ENCODE measurements at places on chromosomes 13 and 19.
A peak's percentile ranks its signal among the peaks of the same experiment; 100 is the strongest.

GRCh38 chr13:42040730-42041010 lies 7.8 kb upstream of the DGKH start:
- DNase-seq = no peak

- DNase-seq = no peak
Measured at GRCh38 chr13:78227709-78228108, 309.1 kb upstream of the EDNRB start.

DNA sequence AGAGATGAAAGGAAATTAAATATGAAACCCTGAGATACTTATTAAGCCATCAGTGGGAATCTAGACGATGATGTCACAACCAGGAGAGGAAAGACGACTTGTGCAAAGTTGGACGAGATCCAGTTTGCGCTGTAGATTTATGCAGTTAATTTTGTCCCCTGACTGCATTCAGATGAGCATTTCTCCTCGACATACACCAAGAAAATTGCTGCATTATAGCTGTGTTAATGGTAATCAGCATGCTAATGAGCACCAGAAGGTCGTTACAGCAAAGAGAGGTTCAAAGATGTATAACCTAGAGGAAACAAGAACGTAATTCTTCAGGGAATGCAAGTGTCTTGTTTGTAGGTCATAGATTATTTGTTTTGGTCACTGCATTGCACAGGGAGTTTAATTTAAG lies 371.7 kb downstream of the RBM26 start:
- DNase-seq = no peak

DNA sequence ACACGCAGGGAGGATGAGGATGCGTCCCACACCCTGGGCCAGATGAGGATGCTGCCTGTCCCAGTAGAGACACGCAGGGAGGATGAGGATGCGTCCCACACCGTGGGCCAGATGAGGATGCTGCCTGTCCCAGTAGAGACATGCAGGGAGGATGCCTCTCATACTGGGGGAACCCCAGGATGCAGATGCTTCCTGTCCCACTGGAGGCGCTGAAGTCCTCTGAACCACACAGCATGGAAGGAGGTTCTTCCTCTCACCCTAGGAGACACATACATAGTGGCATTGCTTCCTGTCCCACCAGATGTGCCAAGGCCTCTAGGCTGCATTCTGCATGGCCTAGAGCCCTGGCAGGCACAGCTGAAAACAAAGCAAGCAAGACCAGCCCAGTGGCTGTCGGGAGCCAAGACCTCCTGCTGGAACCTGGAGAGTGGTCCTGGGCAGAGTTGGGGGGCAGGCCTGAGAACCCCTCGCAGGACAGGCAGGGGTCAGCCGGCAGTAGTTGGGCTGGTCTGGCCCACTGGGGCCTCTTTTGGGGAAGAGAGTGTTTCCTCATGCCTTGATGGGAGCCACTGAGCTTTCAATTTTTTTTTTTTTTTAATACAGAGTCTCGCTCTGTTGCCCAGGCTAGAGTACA lies 4.3 kb downstream of the HPN start:
- peak; percentile 84 for DNase-seq

DNA sequence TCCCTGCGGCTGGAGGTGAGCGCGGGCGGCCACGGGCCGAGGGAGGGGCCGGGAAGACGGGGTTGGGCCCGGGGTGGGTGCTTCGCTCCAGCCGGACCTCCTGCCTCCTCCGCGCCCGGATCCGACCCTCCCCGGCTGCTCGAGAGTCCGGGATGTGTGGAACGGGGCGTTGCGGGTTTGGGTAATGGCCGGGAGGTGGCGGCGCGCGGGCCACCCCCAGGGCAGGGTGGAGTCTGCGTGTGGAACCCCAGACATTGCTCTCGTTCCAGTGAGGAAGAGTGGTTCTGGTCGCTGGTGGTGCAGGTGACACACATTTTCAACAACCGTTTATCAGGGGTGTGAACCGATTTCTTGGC lies 38.8 kb downstream of the ARHGEF7 start:
- peak; percentile 73 for DNase-seq

DNA sequence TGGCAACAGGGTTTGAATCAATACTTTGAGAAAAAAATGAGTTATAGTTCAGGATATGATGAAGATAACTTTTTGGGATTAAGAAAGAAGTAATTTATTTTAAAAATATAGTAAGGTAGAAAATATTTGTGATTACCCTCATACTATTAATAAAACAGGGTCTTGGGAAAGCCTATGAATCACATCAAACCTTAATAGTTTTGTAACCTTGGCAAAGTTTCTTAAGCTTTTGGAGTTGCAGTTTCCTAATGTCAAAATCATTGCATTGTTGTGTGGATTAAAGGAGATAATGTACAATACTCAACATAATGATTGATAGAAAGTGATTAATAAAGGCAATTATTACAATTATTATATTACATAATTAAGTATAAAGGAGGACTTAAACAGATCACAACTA lies 149.0 kb downstream of the LMO7 start:
- DNase-seq = no peak

DNA sequence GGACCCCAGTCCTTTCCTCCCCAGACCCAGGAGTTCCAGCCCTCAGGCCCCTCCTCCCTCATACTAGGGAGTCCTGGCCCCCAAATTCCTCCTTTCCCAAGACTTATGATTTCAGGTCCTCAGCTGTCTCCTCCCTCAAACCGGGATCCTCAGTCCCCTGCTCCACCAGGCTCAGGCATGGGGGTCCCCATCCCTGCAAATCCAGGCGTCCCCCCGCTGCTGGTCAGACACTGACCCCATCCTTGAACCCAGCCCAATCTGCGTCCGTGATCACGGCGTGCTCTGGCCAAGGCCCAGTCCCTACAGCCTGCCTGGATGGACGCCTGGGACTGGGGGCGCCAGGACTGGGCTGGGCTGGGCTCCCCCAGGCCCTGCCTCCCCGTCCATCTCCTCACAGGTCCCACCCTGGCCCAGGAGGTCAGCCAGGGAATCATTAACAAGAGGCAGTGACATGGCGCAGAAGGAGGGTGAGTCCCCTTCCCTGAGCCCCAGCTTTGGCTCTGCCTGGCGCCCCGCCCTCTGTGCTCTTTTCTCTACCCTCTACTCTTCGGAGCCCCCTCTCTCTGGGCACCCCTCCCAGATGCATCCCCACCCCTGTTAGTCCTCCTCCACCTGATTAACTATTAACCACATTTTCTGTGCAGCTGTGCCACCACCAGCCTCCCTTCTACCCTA lies 672 bp downstream of the HPN start:
- DNase-seq = no peak

- no peak for DNase-seq
Measured at GRCh38 chr13:58329746-58330145, 698.2 kb downstream of the PCDH17 start.

GRCh38 chr13:30120133-30120822 lies 187.1 kb downstream of the KATNAL1 start:
- DNase-seq = no peak

GRCh38 chr13:40047322-40047771 lies 391.9 kb downstream of the COG6 start:
- DNase-seq = no peak

GRCh38 chr13:49935171-49936074 lies 717 bp downstream of the SPRYD7 start:
- peak; percentile 65 for DNase-seq

DNA sequence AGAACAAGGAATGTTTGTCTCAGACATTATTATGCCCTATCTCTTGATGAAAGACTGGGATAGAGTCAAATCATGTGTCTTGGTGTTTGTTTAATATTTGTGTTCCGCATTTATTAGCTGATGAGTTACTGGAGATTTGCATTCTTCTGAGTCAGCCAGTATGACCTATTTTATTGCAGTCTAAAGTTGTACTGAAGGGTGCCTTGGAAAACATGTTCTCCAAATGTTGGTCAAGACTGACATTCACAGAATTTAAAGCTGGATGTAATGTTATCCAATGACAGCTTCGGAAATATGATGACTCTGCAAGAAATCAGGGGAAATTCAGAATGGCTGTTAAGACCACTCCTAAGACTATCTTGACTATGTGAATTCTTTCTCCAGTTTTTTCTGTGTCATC lies 134.0 kb downstream of the KCNRG start:
- DNase-seq = no peak

GRCh38 chr19:52190487-52191293 lies 838 bp downstream of the PPP2R1A start:
- peak; percentile 77 for DNase-seq

- no peak for DNase-seq
Measured at GRCh38 chr13:57675526-57675925, 44.0 kb downstream of the PCDH17 start.

DNA sequence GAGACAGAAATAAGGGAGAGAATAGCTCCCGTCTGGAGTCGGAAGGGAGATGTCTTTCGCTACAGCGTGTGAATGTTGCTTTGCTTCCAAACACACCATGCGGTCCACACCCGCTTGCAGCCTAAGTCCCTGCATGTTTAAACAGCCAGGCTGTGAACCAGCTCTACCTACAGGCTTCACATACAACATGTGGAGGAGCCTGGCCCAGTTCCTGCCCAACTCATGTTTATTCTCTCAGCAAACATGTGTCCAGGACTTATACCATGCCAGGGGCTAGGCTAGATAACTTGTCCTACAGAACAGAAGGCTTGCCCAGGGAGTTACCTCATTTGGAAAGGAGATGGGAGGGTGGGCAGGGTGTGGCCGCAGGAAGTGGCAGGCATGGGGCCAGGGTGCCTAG lies 181.5 kb downstream of the FOXO1 start:
- no peak for DNase-seq

- DNase-seq = no peak
Measured at GRCh38 chr13:113919761-113920559, 53.9 kb downstream of the C13orf46 start.

- DNase-seq = no peak
Measured at GRCh38 chr13:59823486-59823885, 340.2 kb downstream of the DIAPH3 start.

DNA sequence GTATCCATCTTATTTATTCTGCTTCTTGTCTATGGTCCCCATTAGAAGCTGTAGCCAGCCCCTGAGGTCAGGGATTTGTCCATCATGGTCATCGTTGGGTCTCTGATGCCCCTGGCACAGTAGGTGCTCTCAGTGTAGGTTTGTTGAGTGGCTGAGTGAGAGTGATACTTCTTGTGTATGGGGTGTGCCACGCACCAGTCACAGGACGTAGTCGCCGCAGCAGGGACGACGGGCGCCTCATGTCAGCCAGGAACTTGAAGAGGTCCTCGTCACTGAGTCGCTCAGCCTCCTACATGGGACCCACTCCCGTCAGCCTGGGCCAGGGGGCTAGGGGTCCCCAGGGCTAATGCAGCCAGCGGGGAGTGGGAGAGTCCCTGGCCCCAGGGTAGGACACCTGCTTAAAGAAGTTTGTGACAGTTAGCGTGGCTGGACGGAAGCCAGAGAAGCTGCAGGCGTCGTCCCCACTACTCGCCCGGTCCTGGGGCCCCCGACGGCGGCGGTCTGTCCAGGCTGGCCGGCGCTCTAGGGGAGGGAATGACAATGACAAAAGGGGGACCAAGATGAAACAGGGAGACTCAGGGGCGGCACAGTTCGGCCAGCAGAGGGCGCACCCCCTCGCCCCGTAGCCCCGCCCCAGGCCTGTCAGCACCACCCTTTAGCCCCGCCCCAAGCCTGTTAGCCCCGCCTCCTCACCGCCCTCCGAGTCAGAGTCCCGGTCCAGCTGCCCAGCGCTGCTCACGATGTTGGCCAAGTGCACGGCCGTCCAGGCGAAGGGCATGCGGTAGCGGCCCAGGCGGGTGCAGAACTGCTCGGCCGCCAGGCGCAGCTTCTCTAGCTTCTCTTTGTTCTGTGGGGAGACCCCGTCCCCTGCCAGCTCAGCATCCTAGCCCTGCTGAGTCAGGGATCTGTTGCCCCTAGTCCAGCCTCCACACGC lies 3.7 kb downstream of the ANGPTL8 start:
- DNase-seq = peak; percentile 94

GRCh38 chr13:113651511-113652403 lies 6.2 kb downstream of the ATP4B start:
- no peak for DNase-seq

Data from Karpas-422 (cell line).